ENCODE measurements at places on chromosomes 3 and 15.

DNA sequence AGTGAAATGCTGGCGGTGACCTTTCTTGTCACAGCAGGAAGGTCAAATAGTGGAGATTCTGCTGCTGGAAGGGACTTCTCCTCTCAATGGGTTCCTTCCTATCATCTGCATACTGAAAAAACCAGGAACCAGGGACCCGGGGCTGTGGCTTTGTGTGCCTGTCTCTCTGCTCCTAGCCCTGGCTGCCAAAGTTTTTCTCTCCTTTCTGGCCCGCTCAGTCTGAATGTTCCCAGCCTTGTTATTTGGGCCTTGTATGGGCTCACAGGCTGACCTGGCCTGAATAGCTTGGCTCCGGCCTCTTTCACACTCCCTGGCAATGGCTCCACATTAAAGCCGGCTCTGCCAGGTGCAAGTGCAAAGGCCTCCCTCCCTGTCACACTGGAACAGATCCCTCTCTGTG lies 94.7 kb downstream of the LRIG1 start:
- no peak for DNase-seq

GRCh38 chr3:143472731-143473523 lies 353.4 kb downstream of the CHST2 start:
- no peak for DNase-seq

GRCh38 chr3:27910456-27910855 lies 188.3 kb upstream of the EOMES start:
- no peak for DNase-seq

DNA sequence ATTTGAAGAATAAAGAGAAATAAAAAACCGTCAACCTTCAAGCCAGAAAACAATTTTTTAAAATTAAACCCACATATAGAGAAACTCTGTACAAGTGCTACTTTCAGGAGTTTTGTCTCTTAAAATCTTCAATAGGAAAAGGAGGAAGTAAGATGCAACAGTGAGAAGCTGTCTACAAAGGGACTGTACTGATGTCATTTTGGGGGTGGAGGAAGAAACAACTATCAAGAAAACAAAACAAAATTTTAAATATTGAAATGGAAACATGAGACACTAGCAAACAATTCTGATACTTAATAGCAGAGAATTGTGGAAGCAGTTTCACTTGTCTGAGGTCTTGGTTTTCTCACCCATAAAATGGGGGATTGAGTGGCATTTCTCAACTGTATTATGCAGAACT lies 84.4 kb downstream of the SLMAP start:
- DNase-seq, result no peak

DNA sequence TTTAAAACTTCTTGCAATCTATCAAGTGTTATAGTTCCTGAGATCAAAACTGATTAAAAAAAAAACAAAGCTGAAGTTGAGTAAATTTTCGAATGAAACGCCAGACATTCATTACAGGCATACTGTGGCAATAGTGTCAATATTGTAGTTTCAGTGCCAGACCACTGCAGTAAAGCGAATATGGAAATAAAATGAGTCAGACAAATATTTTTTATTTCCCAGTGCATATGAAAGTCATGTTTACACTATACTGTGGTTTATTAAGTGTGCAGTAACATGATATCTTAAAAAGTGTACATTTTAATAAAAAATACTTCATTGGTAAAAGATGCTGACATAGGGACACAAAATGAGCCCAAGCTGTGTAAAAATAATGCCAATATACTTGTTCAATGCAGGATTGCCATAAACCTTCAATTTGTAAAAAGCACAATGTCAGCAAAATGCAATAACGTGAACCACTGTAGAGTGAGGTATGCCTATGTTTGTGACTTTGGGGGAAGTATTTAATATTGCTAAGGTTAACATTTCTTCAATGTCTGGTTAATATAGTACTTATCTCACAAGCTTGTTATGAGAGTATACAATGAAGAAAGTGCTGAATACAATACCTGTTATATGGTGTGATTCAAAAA lies 1473.9 kb upstream of the GBE1 start:
- no peak for DNase-seq

- no peak for DNase-seq
Observed at GRCh38 chr15:59295261-59296001, 77.2 kb downstream of the MYO1E start.

DNA sequence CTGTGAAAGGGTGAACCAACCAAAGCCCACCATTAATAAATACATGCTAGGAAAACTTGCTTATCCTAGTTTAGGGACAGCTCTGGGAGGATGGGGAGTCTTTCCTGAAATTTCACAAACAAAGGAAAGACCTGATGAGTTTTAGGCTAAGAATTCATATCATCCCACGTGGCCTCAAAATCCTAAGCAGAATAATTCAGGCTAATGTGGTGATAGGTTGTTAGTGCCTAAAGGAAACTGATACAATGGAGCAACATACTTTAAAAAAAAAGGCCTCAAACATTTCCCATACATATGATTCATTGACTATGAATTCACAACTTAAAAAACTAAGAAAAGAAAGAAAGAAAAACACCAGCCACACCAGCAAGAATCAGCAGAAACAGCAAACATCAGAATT lies 126.9 kb upstream of the CNTN4 start:
- DNase-seq, result no peak
